ENCODE measurements at places on chromosomes 7 and 10. TPM values are rescaled to one million over a fixed set of nuclear protein-coding genes. Genes with fewer than 3 reads are reported as not detected.

Gene SPOCK2
- total RNA-seq: 683 TPM

Gene HTR5A
- not detected for total RNA-seq

Gene ELN
- 0.35 TPM for total RNA-seq

Gene CPA4
- total RNA-seq: not detected

Gene PIP
- not detected for total RNA-seq

Gene EDRF1
- 52.3 TPM for total RNA-seq

Gene CALHM3
- not detected for total RNA-seq

Gene CNPY1
- not detected for total RNA-seq

Gene VWDE
- total RNA-seq: 0.86 TPM

Gene RBP3
- not detected for total RNA-seq

Gene TEX36
- total RNA-seq: not detected

Gene KCNH2
- 3.5 TPM for total RNA-seq

Gene LOXL4
- total RNA-seq: not detected

Gene EPO
- total RNA-seq: not detected

Gene OR2A7
- total RNA-seq: 6.0 TPM

Gene VAX1
- not detected for total RNA-seq

Gene ANK3
- 32.6 TPM for total RNA-seq

Gene BEND7
- 0.35 TPM for total RNA-seq

Gene CALHM1
- not detected for total RNA-seq

Gene SCIN
- not detected for total RNA-seq

Gene TAS2R4
- total RNA-seq: 0.32 TPM

Gene LIPK
- total RNA-seq: not detected

Gene ZNF365
- total RNA-seq: 13.8 TPM

Gene MYO1G
- total RNA-seq: 427 TPM

Gene NME8
- not detected for total RNA-seq

Gene KIAA1217
- total RNA-seq: 0.10 TPM

Gene CDNF
- 1.7 TPM for total RNA-seq

Gene UCMA
- total RNA-seq: not detected

Gene OR6V1
- not detected for total RNA-seq

Gene CALML5
- not detected for total RNA-seq

Gene TMEM176B
- not detected for total RNA-seq

Gene GIMAP6
- total RNA-seq: 43.8 TPM

Gene PON1
- not detected for total RNA-seq

Gene RAPGEF5
- not detected for total RNA-seq

Measured in CD4-positive, CD25-positive, alpha-beta regulatory T cell (primary cell).